ENCODE measurements at places on chromosomes 12 and 14.

DNA sequence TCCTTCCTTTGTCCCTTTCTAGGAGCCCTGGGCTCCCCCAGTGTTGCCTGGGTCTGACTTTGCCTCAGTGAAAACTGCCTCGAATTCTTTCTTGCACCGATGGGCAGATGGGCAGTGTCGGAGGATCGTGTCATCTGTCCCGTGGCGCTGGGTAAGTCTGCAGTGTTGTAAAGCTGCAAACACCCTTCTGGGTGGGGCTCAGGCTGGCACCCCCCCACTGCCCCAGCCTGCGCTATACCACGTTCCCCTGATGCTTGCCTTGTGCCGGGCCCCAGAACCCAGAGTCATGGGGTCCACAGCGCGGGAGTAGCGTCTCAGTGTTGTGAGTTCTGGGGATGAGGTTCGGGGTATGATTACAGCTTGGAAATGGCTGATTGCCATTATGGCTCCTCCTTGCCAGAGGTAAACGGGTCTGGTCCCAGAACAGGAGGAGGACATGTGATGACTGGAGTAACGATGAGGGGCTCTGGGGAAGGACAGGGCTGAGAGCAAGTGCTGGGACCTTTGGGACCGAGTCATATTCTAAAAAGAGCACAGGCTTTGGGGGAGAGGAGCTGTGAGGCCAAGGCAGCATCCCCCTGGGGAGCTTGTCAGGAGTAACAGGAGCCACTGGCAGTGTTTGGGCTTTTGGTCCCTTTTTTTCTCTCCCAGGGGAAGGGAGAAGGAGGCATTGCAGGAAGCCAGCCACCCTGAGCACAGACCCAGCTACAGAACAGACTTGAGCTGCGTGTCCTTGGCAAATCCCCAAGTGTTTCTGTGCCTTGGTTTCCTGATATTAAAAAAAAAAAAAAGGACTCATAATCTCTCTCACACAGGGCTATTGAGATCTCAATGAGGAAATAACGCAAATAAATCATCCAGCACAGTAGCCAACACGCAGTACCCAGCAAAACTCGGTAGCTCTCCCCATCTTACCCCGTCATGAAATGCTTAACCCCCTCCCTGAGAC, 4.3 kb downstream of the RTL1 start:
- DNase-seq = no peak

DNA sequence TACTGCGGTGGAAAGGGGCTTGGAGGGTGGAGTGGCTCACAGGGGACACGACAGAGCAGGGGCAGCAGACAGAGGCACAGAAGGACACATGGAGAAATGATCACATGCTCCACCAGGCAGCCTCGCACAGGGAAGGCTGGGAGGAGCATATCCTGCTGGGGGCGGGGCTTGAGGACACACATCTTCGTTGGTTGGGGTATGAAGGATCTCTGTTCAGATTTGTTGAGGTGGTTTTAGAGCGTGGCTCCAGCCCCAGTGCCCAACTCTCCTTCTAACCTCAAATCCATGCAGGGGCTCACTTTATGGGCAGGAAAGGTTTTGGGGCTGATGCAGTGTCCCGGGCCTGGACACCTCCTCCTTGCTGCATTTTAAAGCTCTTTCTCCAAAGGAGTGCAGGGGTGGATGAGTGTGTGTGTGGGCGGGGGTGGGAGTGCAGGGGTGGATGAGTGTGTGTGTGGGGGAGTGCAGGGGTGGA, 733 bp upstream of the P3H3 start:
- DNase-seq = peak; percentile 56

DNA sequence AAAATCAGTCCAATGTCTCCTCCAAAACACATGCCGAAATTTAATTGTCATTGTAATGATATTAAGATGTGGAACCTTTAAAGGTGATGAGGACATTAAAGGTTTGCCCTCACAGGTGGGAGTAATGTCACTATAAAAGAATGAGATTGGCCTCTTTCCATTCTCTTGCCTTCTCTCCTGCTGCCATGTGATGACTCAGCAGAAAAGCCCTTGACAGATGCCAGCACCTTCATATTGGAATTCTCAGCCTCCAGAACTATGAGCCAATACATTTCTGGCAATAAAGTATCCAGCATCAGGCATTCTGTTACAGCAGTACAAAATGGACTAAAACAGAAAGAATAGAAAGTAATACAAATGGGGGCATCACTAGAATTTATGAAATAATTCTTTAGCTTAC, 609.7 kb downstream of the SLC16A7 start:
- DNase-seq = no peak

- no peak for DNase-seq
Observed at GRCh38 chr12:4849115-4849541, 60.6 kb upstream of the KCNA1 start.

DNA sequence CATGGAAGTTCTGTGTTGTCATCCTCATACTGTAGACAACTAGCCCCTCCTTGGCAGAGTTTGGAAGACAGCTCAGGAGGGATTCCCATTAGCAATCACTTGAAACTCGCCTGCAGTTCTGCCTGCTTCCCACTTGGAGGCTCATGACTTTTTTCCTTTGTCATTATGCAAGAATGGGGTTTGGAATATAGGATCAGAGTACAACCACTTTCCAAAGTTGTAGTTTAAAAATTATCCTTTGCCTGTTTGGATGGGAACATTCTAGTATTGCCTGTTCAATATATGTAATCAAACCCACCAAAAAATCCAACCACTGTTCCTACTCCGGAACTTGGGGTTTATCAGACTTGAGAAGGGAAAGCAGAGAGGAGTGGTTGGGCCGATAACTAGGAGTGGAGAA, 2.1 kb upstream of the GPD1 start:
- DNase-seq = no peak

GRCh38 chr12:119089380-119090013, 89.2 kb upstream of the HSPB8 start:
- no peak for DNase-seq

DNA sequence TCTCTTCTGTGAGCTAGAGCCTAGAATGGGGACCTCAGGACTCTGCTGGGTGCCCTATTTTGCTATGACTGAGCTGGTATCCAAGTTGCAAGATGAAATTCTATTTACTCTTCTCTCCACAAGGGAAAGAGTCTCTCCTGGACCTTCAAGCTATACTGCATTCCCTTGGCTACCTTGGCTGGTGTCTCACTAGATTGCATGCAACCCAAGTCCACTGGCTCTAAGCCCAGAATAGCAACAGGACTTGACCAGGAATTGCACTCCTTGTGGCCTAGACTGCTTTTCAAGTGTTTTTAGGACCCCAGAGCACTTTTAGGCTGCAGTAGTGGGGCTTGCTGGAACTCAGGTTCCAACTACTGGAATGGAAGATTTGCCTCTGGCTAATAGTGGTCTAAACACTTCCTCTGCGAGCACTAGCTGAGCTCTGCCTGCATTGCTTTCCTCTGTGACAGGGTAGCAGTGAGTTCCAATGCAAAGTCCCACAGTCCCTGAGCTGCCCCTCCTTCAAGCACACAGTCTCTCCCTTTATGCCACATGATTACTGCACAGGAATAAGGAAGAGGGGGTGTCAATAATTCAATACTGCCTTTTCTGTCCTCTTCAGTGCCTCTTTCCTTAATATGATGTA, 1009.1 kb upstream of the FLRT2 start:
- no peak for DNase-seq

- DNase-seq = no peak
Observed at GRCh38 chr12:120056739-120057138, 59.8 kb downstream of the RAB35 start.

DNA sequence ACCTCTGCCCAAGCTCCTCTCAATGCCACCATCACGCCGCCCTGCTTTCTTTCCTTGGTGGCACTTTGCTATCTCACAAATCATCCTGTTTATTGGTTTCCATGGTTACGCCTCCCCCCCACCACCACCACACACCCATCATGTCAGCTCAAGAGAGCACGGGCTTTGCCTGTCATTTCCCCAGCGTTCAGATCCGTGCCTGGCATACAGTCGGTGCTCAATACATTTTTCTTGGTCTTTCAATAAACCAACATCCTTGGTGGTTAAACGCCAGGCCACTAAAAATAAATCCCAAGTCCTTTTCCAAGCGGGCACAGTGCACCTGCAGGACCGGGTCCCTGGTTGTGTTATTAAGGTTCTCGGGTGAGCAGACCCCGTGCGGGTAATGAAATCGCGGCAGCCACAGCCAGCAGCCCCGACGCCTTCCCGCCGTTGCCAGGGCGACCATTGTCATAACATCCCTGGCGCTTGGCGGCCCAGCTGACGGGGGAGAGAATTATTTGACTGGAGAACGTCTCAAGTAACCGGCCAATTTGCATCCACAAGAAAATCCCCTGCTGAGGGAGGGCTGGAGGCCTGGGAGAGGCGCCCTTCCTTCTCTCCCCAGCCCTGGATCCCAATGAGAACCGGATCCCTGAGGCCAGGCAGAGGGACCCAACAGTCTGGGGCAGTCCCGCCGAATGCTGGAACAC, 92.9 kb downstream of the KSR2 start:
- no peak for DNase-seq

GRCh38 chr14:92540472-92541048, 27.0 kb downstream of the RIN3 start:
- peak; percentile 20 for DNase-seq

GRCh38 chr14:59022144-59022543, 166.3 kb upstream of the DAAM1 start:
- DNase-seq = no peak

DNA sequence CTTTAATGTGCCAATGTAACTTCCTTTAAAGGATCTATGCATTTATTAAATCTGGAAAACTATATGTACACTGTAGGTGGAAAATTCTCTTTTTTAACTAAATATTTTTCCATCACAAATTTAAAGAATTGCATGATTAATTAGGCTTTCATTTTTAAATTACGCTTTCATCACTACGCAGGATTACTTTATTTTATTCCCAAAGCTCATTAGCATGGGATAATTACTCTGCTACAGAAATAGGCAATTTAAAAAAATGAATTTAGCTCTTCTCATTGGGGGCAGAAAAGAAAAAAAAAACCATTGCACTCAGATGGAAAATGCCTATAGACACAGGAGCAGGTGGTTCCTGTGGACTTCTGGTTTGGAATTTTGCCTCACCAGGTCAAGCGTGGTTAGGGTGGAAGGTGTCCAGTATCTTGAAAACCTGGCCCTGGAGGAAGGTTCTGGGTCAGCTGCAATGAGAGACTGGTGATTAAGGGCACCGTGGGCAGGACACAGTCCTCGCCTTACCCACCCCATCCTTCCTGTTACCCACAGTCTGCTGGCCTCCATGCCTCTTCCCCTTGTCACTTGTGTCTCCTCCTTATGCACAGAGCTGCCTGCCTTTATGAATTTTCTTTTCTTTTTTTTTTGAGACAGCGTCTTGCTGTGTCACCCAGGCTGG, 17.3 kb upstream of the RIN3 start:
- DNase-seq = no peak

DNA sequence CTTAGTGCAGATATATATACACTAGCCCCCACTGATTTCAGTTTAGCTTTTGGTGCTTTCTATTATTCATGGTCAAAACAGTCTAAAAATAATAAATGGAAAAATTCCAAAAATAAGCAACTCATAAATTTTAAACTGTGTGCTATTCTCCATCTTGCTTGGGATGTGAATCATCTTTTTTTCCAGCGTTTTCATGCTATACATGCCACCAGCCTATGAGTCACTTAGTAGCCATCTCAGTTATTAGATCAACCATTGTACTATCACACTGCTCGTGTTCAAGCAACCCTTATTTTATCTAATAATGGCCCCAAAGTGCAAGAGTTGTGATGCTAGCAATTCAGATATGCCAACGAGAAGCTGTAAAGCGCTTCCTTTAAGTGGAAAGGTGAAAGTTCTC, 73.9 kb upstream of the KRR1 start:
- DNase-seq = no peak

- peak; percentile 51 for DNase-seq
Observed at GRCh38 chr14:102317564-102318248, 1.8 kb upstream of the ZNF839 start.

DNA sequence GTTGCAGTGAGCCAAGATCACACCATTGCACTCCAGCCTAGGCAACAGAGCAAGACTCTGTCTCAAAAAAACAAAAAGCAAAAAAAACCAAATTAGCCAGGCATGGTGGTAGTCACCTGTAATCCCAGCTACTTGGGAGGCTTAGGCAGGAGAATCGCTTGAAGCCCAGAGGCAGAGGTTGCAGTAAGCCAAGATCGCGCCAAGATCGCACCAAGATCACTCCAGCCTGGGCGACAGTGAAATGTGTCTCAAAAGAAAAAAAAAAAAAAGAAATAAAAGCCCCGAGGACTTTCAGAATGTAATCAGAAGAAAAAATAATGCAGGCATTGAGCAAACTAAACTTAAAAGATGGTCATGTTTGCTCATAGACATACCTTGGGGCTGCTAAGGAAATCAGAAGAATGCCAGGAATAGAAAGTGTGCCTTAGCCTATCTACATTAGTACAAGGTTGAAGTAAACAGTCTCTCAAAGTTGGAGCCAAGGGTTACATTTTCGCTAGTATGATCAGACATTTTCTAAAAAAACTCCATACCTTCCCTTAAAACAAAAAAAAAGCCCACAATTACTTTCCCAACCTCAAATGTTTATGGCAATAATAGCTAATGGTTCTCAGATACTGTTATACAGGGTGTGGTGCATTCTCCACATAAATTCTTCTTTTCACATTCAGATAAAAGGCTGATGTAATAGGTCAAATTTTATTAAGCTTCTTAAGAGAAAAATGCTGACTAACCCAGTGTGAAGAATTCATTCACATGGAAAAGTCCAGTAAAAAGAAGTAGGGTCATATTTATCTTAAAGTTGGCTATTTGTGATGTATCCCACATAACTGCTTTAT, 15.8 kb downstream of the DTD2 start:
- no peak for DNase-seq

- DNase-seq = no peak
Observed at GRCh38 chr12:51013441-51013840, 12.7 kb downstream of the SLC11A2 start.

DNA sequence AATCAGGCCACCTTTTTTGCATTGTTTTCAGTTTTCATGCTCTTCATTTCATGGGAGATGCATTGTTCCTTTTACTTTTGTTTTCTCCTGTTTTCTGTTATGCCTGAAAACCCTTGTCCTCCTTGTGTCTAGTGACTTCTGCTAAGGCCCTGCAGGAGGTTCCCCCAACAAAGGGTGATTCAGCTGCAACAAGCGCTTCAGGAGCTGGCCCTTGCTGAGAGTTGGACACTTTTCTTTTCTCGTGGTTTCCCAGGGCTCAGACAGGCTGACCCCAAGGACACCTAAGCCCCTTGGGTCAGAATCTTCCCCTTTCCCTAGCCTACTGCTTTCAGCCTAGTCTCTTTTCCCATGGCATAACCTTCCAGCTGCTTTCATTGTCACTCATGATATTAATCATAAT, 98.9 kb downstream of the PLXNC1 start:
- DNase-seq = no peak

DNA sequence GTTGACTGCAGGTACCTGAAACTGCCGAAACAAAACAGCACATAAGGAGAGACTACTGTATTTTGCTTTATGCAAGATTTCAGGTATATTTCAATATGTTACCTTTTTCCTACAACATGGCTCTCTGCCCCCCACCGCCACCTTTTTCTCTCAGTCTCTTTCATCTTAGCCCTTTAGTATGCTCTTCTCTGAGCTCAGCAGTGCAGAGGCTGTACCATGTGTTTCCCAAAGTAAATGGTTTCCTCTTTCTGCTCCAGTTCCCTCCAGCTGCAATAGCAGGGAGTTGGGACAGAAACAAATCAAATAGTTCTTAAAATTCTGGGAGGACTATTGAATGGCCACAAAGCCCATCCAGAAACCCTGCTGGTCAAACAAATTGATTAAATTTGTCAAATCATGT, 4.3 kb downstream of the AMN1 start:
- DNase-seq = no peak

GRCh38 chr12:5689773-5690172, 255.3 kb downstream of the ANO2 start:
- DNase-seq = no peak
